Ecto neural progenitor cell (in vitro differentiated cells): ENCODE measurements at places on chromosomes 11 and 22.

- DNase-seq = no peak
Observed at GRCh38 chr11:58629857-58630256, 7.4 kb downstream of the CNTF start.

DNA sequence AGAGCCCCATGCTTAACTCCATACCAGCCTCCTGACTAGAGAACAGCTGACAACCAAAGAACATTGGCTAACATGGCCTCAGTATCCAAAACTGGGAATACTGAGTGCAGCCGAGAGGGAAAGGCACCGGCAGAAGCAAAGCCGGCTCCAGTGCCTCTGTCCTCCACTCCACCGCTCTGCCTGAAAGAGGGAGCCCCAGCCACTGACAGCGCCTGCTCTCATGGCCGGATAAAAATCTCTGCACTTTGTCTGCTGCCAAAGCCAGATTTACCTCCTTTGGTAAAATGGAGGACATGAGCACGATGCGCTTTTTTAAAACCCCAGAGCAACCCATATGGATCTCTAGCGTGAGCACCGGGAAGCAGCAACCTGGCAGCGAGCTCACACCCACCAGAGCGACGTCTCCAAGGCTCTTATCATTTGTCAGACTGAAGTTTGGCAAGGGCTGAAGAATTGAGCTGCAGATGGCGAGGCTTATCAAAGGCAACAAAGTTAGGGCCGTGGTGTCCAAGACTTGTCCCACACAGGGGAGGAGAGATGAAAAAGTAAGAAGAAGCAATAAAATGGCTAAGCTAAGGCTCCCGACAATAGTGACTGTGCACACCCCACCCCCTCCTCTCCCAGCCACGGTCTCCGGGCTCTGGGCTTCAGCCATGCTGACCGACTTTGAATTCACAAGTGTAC lies 71.4 kb downstream of the EFCAB6 start:
- no peak for DNase-seq

DNA sequence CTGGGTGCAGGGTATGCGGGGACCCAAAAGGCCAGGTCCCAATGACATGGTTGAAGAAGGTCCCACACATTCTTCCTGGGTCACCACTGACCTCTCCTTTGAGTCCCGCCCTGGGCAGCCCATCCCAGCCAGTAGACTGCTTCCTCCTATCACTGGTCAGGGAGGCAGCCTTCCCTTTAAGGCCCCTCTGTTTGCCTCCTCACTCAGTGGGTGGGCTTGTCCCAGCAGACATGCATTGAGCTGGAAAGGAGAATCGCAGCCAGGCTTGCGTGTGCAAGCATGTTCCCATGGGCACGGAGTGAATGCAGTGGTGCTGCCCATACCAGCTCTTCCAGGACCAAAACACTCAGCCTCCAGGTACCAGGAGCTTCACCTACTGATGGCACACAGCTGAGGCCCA lies 162.4 kb upstream of the SYT13 start:
- DNase-seq = no peak

GRCh38 chr22:37802310-37803194 lies 5.2 kb upstream of the GCAT start:
- peak; percentile 86 for DNase-seq

DNA sequence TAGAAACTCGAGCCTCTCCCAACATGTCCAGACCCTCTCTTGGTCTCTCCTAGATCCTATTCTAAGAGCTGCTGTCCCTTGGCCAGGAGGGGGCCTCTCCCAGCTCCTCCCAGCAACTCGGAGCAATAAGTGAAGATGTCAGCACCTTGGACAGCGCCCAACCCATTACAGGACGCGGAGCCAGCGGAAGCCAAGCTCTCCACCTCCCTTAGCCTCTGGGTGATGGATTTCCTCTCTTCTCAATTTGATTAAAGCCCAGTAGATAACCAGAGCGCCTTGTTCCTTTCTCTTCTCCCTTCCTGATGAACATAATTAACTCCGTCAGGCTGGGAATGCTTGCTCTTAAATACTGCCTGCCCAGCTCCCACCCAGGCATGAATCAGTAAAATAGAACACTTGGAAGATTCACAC lies 26.2 kb upstream of the TPBGL start:
- peak; percentile 92 for DNase-seq

- no peak for DNase-seq
Observed at GRCh38 chr11:67270256-67271204, 4.3 kb downstream of the GRK2 start.

DNA sequence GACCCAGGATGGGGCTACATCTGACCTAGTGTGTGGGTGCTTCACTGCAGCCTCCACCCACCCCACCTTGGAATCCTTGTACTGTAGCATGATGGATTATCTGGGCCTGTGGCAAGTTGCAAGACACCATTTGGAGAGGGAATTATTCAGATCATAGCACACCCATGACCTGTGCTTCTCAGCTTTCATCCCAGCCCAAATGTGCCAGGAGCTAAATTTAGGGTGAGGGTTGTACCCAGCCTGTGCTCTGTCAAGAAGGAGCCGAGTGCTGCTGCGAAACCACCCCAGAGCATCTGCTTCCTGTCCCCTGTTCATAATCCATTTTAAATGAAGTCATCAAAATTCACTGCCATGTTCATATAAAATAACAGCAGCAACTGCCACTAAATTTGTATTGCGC lies 394.5 kb downstream of the SHANK2 start:
- DNase-seq = no peak

DNA sequence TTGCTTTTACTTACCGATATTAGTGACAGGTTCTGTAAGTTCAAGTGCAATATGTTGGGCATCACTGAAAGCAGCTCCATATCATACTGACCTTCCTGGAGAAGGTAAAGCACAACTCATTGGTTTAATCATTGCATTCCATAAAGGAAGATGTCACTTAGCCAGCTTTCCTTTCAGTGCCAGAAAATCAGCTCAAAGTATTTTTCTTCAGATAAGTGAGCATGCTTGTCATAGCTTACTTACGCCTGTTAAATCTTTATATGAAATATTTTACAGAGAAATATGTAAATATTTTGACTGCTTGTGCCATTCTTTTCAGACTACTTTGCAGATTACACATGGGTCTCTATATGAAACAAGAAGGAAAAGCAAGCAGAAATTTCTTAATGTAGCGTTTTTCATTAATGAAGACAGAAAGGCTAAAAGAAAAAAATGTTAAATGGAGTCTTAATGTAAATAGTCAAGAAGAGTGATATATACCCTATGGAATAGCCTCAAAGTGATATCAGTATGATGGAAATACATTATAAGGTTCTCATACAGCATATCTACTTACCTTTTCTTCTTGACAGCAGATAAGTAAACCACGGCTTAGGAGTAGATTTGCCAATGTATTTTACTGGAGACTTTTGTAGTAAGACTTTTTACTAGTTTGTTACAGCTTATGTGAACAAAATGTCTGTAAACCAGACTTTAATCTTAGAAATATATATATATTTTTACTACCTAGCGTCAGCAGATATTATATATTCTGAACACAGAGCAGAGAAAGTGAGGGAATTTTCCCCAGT lies 649.7 kb downstream of the METTL15 start:
- no peak for DNase-seq
